Natural killer cell (primary cell): ENCODE measurements at places on chromosomes 2 and 18.

DNA sequence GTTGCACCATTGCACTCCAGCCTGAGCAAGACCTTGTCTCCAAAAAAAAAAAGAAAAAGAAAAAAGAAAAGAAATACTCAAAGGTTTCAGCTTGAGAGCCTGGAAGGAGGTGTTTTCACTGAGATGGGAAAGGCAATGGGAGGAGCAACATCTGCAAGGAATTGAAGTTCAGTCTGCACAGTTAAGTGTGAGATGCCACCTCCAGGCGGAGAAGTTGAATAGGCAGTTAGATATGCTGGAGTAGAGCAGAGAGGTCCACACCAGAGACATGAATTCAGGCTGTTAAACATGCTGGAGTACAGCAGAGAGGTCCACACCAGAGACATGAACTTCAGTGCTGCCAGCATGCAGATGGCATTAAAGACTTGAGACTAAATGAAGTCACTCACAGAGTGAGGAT, 41.4 kb upstream of the DTNB start:
- no peak for DNase-seq

GRCh38 chr2:98016908-98017670, 21.3 kb upstream of the TMEM131 start:
- DNase-seq: no peak

- no peak for DNase-seq
These were observed 148.2 kb upstream of the HNRNPA3 start for GRCh38 chr2:177064422-177064821.

GRCh38 chr2:145303536-145303935, 783.6 kb upstream of the ZEB2 start:
- DNase-seq: no peak

- DNase-seq: no peak
These were observed 4.1 kb upstream of the GCG start for GRCh38 chr2:162156149-162156548.

DNA sequence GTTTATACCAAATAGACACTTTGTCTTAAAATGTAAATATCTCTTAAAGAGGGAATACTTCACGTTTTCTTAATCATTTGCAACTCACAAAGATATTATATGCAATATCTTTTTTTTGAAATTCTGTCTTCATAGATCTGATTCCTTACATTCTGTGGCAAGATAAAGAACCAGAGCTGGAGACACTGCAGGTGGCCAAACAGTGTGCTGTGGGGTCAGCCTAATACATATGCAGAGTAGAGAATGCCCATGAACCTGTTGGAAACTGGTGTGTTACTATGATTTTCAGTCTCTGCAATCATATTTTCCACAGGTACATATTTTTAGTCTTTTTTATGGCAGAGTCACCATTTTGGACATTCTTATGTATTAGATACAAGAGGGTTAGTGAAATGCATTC, 229.6 kb upstream of the CHST9 start:
- DNase-seq: no peak

DNA sequence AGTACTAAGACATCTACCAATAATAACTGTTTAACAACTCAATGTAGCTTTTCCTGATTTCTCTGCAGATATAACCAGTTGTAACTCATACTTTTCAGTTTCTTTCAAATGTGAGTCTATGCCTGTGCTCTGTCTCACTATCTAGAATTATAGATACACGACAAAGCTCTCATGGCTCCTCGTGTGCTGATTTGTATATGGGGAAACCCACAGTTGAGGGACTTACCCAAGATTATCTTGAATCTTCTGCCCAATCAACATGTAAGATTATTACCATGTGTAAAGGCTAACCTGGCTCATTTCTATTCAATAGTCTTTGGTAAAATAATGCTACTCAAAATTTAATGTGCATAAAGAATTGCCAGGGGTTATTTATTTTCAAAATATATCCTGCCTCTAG, 554.4 kb downstream of the FBXO15 start:
- DNase-seq: no peak

DNA sequence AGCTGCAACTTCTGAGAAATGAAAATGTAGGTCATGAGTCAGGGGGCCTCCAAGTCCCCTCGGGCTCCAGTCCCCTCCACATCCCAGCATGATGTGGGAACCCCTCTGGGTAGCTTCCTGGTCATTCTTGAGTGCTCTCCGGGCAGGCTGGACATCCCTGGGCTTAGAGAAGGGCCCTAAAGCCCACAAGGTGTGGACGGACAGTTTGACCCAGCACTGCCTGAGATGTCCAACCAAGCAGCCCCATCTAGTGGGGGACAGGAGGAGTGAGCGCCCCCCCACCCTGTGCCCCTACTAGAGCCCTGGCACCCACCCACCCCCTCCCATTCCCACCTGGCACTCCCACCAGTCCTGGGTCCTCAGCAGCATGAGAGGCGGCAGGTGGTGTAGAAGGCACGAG, 46.0 kb downstream of the CYP27C1 start:
- DNase-seq: peak; percentile 25

DNA sequence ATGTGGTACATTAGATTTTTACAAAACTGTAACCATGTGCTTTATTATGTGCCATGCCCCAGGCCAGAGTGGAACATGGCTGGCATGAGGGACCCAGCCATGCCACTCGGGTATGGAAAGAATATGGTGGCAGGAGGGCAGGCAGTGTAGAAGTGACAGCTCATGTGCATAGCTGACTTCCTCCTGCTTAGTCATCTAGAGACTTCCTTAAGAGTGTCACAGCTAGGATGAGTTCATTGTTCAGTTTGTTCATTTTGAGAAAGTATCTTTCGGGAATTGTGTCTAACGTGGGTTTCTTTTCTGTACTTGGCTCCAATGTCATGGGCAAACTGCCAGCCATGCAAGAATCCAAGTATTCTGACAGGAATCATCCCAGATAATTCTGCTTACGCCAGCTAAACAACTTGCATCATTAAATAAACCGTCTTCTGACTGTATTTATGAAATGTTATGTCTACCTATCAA, 94.3 kb upstream of the ITGB6 start:
- DNase-seq: no peak

GRCh38 chr2:169397697-169398096, 35.4 kb upstream of the LRP2 start:
- DNase-seq: no peak

GRCh38 chr18:49168281-49168985, 217.7 kb upstream of the SMAD7 start:
- no peak for DNase-seq

GRCh38 chr2:207328944-207329386, 163.2 kb upstream of the KLF7 start:
- no peak for DNase-seq

DNA sequence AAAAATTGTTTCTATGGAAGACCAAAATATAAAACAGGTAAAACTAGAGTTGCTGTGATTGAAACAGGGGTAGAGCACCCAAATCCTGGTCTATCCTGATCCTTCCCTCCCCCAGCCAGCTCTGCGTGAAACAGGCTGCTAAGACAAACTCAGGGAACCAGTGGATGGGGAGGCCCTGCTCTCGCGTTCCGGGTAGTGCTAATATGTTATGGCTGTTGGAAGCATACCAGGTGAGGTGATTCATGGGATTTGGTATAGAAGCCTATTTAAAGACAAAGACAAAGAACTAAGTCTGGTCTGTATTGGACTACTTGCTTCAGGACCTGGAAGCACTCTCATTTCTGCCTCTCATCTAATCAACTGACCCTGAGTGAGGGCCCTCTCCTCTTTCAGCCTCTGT, 63.0 kb upstream of the CCBE1 start:
- DNase-seq: no peak

DNA sequence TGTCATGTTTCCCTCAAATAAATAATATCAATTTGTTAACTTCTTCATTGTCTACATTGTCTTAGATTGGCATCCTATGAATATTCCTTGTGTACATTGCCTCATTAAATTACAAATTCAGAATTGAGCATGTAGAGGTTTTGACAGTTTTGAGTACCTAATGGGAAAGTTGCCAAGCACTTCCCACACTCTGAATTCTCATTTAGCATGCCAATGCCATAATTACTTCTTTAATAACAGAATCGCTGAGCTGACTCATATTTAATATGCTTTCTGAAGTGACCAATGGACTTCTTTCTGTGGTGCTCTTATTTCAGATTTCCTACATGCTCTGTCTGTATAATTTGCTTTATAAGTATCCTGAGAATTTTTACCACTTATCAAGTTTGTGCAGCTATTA, 114.4 kb upstream of the NOL4 start:
- DNase-seq: no peak

- no peak for DNase-seq
These were observed 328.9 kb upstream of the DDX18 start for GRCh38 chr2:117485588-117485987.

DNA sequence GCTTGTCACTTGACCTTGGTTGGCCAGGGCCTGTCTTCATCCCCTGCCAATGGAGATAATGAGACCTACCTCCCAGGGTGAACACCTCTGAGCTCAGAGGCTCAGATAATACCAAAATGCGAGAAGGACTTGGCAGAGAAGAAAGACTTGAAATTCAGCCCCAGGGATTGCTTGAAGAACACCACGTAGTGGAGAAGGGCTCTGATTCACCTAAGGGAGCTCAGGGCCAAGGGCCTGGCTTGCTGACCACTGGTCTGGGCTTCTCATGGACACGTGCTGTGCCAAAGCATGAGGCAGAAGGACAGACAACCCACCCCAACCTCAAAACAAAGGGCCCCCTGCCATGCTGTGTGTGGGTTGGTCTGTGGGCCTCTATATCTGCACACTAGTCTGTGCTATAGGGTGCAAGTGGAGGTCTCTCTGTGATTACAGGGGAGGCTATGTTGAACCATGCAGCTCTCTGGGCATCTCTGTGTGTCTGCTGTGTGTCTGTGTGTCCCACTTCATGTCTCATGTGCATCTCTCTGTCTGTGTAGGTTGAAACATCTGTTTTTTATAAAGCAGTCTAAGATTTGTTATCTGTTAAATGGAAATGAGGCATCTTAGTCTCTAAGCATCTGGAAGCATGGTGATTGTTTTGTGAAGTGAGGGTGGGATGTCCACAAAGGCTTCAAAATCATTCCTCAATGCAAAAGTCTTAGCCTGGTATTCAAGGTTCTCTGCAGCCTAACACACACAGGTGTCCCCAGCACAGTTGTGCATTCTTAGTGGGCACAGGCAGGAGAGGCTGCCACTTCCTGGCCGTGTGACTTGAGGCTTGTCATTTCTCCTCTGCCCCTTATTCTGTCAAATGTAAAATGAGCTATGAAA, 61.0 kb upstream of the EPAS1 start:
- no peak for DNase-seq

DNA sequence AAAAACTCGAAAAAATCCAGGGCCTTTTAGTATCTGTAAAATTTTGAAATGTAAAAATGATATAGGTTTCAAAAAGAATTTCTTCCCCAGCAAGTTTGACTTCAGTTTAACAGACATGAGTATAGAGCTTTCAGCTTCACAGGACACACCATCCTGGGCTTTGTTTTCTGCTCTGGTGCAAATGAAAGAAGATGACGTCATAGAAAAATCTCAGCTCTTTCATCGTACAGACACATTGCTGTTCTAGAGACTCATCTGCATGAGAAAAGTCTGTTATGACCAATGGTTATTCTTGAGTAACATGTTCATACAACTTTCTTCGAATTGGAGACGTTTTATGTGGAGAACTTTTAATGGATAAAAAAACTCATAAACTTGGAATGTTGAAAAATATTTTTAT, 111.7 kb upstream of the DYNAP start:
- no peak for DNase-seq

DNA sequence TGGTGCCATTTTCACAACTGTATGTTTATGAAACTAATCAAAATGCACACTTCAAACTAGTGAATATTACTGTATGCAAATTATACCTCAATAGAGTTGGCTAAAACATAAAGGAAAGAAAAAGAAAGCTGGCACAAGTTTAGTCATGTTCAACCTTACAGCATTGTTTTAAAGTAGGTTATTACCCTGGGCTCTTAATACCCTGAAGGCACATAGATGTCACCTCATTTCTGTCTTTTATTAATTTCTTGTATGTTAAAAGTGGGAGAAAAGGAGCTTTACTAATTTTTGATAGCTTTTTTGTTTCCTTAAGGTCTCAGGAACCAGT, 32.7 kb downstream of the TMEM131 start:
- no peak for DNase-seq

GRCh38 chr18:48997985-48998831, 47.4 kb upstream of the SMAD7 start:
- DNase-seq: no peak

GRCh38 chr18:76121011-76121410, 374.0 kb downstream of the ZNF516 start:
- DNase-seq: no peak

DNA sequence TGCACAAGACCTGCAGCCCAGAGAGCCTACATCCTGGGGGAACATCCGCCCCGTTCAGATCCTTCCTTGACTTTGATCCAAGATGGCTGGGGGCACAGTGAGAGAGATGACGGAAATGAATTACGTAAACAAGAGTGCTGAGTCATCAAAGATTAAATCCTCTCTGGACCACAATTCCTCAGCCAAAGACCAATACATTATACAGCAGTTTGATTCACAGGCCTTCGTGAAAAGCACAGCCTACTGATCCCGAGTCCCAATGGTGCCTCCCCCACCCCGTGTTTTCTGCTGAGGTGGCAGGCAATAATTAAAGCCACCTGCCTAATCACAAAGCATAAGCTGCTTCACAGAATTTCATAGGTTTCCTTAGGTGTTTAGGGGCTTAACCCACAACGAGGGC, 43.0 kb downstream of the MYO5B start:
- DNase-seq: no peak

DNA sequence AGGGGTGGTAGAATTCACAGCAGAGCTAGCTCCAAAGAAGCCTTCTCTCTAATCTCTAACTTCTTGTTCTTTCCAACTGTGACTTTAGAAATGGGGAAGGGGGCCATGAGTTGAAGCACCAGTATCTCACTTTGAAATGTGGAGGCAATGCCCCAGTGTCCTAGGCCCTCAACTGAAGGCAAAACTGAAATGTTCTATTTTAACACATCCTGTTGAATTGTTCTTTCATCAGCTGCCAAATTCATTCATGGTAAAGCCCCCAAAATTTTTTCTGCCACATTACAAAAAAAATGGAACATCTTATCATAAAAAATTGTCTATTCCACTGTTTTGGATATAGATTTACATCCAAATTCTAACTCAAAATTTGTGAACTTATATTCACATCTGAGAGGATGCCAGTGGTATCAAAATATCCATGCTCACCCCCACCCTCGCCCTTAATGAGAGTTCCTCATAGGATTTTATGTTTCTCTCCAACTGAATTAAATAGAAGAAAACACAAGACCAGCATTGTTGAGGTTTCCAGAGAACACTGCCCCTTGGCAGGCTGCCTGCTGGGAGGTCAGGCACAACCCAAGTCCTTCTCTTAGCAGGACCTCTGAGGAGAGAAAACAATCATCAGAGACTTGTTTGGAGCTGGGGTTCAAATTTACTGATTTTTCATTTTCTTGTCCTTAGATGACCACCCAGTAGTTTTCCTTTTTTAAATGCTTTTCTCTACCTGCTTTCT, 147.4 kb upstream of the PGAP1 start:
- DNase-seq: peak; percentile 35
